ENCODE measurements at places on chromosomes 2 and 18.

DNA sequence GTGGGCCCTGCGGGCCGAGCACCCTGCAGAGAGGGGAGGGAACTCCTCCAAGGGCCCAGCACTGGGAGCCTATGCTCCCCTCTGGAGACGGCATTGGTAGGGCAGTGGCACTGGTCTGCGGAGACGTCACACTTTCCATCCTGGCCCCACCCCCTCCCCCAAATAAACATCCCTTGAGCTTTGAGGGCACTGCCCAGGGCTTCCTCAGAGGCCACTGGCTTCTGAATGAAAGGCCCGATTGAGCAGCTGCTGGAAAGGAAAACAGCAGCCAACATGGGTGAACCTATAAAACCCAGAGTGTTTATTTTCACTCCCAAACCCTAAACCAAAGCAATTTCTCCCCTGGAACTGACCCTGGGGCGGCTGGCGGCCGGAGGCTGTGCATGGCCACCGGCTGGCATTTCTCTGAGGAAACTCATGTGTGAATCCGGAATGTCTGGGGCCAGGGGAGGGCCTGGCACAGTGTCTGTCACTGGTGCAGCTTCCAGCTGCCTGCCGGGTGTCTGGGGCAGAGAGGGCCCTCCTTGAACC lies 138.9 kb downstream of the DYSF start:
- DNase-seq: no peak

GRCh38 chr2:99079226-99079625 lies 62.3 kb upstream of the C2orf15 start:
- no peak for DNase-seq

GRCh38 chr2:152720794-152721193 lies 2.4 kb downstream of the ARL6IP6 start:
- no peak for DNase-seq

- no peak for DNase-seq
These were observed 24.8 kb upstream of the GBX2 start for GRCh38 chr2:236193026-236193425.

DNA sequence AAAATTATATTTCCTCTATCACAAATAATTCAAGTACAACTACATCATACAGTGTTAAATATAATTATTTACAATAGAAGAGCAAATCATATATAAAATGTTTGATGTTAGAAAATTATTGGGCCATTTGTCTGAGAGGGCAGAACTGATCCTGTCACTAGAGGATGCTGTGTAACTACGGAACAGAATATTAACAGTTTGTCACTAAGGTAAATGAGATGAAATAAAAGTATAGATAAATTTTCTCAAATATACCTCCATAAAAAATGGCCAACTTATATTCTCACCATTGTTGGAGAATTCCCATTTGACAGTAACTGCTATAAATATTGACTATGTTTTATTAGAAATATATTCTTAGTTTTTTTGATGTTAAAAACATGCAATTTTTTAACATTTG lies 1067.4 kb upstream of the DDX18 start:
- no peak for DNase-seq

DNA sequence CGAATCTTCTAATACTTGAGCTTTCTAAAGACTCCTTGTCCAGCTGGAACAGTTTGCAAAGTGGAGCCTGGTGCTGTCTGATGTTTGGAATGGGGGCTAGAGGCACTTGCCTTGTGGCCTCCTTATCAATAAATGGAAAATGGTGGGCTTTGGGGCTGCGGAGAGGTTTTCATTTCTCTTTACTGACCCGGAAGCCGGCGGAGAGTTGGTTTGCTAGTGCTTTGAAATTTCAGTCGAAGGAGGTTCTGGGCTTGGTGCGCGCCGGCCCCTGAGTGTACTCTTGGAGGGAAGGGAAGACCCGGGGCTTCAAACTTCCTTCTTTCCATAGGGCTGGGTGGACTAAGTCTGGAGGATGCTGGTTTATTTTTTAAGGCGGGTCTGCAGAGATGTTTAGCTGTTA lies 714 bp downstream of the RPIA start:
- DNase-seq: no peak

DNA sequence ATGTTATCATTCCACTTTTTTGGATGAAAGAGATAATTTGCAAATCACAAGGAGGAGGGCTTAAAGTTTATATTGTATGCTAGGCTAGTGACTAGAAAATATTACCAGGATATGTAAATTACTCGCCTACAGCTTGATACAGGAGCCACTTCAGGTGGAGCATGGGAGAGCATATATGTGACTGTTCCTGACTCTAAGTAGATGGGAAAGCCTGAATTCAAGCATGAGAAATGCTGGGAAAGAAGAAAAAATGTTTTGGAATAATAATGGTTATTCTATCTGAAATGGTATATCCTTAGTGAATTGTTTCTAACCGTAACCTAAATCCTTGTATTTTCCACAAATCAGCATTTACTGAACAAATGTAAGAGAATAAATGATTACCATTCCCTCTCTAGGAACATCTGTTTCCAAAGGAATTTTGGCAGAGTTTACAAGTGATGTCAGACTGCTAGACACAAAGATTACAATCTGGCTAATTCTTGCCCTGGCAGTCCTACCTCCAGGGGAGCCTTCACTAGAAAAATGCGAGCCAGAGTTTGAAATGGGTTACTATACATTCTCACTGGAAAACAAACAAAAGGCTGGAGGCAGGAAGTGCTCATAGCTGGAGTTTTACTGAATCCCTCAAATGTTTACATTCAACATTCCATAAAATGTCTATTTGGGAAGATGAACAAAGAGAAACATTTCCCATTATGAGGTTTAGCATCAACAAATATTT lies 129.4 kb upstream of the MAPRE2 start:
- no peak for DNase-seq

DNA sequence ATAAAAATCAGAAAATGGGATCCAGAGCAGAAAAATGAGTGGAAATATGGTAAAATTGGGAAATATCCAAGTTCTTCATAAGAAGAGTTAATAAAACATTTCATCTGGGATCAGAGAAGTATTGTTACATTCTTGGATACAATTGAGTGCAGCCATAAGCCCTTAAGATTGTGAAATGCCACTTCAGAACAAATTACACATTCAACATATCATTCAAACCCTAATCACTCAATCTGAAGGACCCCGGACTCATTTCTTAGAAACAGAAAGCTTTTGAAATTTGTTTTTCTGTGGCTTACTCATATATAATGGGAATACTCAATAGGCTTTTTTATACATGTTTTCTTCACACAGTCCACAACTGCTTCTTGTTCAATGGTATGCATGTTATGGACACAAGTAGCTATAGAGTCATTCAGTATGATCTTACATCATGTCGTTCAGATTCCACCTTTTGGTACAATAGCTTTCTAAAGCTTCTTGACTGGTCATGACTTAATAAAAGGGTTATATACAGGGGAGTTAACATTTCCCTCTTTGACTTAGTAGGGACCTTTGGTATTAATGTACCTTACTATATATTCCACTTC lies 39.9 kb downstream of the SCN7A start:
- no peak for DNase-seq

- no peak for DNase-seq
These were observed 389.8 kb downstream of the FIGN start for GRCh38 chr2:163345795-163346573.

GRCh38 chr2:232633413-232634205 lies at the start of gene EFHD1:
TSS of gene EFHD1 (plus strand) at chr2:232633604. CDS start at chr2:232633705, 101 bp downstream.
- peak; percentile 15 for DNase-seq

DNA sequence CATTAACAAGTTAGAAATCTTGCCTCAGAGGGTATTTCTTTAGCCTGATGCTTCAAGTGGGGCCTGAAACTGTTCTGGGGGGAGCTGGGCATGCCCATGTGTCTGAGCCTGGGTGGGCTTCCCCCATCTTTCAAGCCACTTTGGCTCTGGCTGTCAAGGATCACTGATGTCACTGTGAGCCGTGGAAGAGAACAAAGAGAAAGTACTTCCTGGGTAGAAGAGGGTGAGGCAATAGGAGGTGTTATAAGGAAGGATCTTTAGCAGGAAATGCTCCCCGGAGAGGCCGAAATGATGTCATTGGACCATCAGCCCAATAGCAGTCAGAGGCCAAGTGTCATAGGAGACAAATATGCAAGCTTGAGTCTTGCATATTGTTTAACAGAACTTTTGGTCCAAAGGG lies 228.4 kb upstream of the MEX3C start:
- no peak for DNase-seq

GRCh38 chr18:45664824-45665763 lies 49.8 kb downstream of the SLC14A2 start:
- DNase-seq: peak; percentile 36

DNA sequence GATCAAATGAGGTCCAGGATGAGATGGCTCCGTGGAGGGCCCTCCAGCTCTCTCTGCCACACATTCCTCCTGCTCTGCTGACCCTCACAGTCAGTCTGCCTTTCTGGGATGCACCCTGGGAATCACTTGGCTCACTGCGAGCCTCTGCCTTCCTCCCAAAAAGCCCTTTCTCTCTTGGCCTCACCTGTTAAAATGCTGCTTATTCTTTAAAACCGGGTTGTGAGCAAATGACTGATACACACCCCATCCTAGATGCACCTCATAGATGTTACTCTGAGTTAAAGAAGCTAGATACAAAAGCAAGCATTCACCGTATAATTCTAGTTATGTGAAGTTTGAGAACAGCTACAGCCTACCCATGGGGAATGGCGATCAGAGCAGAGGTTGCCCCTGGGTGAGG lies 167.7 kb upstream of the MYCN start:
- no peak for DNase-seq

- no peak for DNase-seq
These were observed 40.2 kb upstream of the LCLAT1 start for GRCh38 chr2:30406853-30407252.

- DNase-seq: no peak
These were observed 157.6 kb downstream of the RDH14 start for GRCh38 chr2:18402831-18403230.

DNA sequence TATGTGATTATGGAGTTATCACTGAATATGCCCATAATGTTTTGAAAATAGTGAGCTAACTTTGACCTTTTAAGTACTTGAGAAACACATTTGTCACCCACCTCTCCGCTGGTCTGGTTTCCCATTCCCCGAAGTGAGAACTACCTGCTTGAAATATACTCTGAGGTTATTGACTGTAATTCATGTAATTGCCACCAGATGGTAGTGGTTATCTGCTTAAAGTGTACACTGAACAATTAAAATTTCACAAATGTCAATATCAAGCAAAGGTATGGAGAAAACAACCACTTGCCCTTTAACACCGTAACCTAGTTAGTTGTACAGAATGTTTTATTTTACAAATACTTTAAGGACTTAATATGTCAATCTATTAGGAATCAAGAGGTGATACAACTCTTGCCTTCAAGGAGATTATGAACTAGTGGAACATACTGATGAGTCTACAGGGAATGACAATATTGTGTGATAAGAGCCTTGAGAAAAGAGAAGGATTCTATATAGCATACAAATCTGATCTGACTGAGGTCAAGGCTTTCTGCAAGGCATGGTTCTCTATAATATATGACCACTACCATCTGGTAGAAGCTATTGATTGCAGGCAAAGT lies 316.8 kb upstream of the KCNH7 start:
- DNase-seq: no peak

- no peak for DNase-seq
These were observed 204 bp downstream of the FAM110C start for GRCh38 chr2:46131-46470.

Measured in stimulated activated CD8-positive, alpha-beta memory T cell treated with anti-CD3 and anti-CD28 coated beads, Interleukin-4, amount 100 ng/mL, for 1 hour (primary cell).